Fibroblast of lung (primary cell): ENCODE measurements at places on chromosomes 6 and 20. TPM values are rescaled to one million over a fixed set of nuclear protein-coding genes. Genes with fewer than 3 reads are reported as not detected.

- DNase-seq, result peak; percentile 59
Measured at GRCh38 chr6:82270881-82271635, 23.5 kb upstream of the IBTK start.

DNA sequence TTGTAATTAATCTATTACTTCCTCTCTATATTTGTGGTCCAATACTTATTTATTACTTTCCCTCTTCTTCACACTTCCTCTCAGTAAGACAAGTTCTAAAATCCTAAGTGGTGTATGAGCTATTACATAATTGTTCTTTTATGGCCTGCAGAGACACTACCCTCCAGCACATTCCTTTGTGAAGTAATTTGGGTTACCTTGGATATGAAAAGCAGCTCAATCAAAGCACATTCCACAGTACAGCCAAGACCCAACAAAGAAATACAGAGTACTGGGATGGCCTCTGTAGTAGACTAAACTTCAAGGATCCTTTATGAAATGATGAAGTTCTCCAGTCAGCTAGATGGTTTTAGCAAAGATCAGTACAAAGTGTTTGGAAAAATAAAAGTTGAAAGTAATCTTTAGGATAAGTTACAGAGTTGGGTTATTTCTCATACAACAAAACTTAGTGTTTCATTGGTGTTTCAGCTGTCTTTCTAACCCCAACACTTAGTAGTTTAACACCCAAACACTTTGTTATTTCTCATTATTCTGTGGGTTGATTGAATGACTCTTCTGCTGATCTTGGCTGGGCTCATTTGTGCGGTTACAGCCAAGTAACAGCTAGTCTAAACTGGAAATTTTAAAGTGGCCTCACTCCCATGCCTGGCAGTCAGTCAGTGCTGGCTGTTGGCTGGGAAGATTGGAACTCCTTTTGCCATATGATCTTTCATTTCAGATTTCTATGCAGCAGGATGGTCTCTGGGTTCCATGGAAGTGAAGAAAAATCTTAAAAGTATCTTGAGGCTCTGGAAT lies 161.5 kb upstream of the POU3F2 start:
- no peak for DNase-seq

- DNase-seq, result peak; percentile 74
Measured at GRCh38 chr6:43491750-43492661, 14.6 kb downstream of the TJAP1 start.

Gene BACH2
- 2.2 TPM in 2 replicates for polyA plus RNA-seq

GRCh38 chr6:136641166-136641565 lies 90.9 kb upstream of the MAP7 start:
- DNase-seq, result peak; percentile 20

Gene POPDC3
- 18.1 and 18.6 TPM in 2 replicates for polyA plus RNA-seq

Gene ADGRG6
- polyA plus RNA-seq, result 23.4 and 67.2 TPM in 2 replicates

Gene TUBB2B
- polyA plus RNA-seq, result 3.4 and 5.2 TPM in 2 replicates

DNA sequence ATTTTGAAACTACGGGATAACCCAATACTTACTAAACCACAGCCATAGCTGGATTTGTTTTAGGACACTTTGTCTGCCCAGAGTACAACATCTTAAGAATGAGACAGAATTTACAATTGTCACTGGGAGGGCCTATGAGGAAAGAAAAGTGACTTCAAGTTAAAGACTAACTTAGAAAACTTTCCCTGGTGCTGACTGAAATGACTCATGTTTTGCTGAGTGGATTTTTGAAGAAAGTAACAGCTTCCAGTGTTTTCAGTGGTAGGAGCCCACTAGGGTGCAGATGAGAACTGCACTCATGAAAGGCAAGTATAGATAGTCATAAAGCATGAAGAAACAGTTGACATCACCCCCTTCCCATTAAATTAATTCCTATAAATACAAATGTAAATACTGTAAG lies 988.2 kb upstream of the MAP3K7 start:
- peak; percentile 11 for DNase-seq

- no peak for DNase-seq
Measured at GRCh38 chr6:44102527-44102926, 24.7 kb downstream of the MRPL14 start.

DNA sequence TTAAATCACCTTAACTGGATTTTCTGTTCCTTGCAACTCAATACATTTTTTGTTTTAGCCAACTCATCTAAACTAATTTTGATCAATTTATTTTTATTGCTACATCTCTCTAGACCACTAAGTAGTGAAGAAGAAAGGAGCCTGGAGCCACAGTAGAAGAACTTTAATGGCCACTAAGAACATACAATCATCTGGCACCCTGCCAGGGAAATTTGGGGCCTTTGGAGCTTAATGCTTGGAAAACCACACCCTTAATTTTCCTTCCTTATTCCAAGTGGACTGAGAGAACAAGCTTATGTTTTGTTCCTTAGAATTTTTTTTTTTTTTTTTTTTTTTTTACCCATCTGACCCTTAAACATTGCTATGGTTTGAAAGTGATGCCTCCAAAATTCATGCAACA lies 12.0 kb upstream of the GMDS start:
- DNase-seq, result no peak

Gene FKBP5
- polyA plus RNA-seq, result 10.9 and 13.1 TPM in 2 replicates

Gene MARCKS
- polyA plus RNA-seq, result 115 and 121 TPM in 2 replicates

Gene LIN28B
- polyA plus RNA-seq, result not detected in 2 replicates

GRCh38 chr20:48703511-48704219 lies 124.1 kb downstream of the PREX1 start:
- no peak for DNase-seq
